A673 (cell line): ENCODE measurements at places on chromosomes 12 and 14. TPM values are rescaled to one million over a fixed set of nuclear protein-coding genes. Genes with fewer than 3 reads are reported as not detected.

The CMA1 gene
- not detected in 2 replicates for total RNA-seq

The GPR68 gene
- 0.15 and 0.30 TPM in 2 replicates for total RNA-seq

The STRAP gene
- 222 and 247 TPM in 2 replicates for total RNA-seq

The MGP gene
- not detected in 2 replicates for total RNA-seq

The NTN4 gene
- 9.6 and 11.7 TPM in 2 replicates for total RNA-seq

The FOXG1 gene
- 0.09 TPM in 1 of 2 replicates, not detected in the other for total RNA-seq

The PPP1CC gene
- 268 and 274 TPM in 2 replicates for total RNA-seq

The MMP17 gene
- 12.6 and 14.9 TPM in 2 replicates for total RNA-seq

The KRT79 gene
- not detected in 2 replicates for total RNA-seq

The ADAM20 gene
- total RNA-seq, result 0.30 and 0.48 TPM in 2 replicates

The HOXC13 gene
- 10.1 and 10.7 TPM in 2 replicates for total RNA-seq

The POTEG gene
- not detected in 2 replicates for total RNA-seq

The TCP11L2 gene
- 0.39 and 3.0 TPM in 2 replicates for total RNA-seq

The ADAM21 gene
- total RNA-seq, result not detected in 2 replicates

The CIROP gene
- not detected in 2 replicates for total RNA-seq
